ENCODE measurements at places on chromosomes 4 and X. TPM values are rescaled to one million over a fixed set of nuclear protein-coding genes. Genes with fewer than 3 reads are reported as not detected.

DNA sequence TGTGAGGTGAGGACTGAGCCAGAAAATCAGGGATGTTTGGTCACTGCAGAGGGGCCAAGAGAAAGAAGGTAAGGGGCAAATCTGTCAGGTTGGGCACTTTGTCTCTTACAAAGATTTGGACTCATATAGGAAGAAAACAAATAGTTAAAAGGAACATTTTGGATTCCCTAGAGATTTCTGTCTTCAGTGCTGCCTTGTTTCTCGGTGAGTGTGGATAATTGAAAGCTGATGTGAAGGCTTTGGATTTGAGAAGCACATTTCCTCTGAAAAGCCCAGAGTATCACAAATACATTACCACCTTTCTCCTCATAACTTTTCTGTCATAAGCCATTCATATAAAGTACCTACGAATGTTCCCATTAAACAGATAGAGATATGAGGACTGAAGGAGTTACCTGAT lies 107.5 kb downstream of the ATG4A start:
- no peak for DNase-seq

DNA sequence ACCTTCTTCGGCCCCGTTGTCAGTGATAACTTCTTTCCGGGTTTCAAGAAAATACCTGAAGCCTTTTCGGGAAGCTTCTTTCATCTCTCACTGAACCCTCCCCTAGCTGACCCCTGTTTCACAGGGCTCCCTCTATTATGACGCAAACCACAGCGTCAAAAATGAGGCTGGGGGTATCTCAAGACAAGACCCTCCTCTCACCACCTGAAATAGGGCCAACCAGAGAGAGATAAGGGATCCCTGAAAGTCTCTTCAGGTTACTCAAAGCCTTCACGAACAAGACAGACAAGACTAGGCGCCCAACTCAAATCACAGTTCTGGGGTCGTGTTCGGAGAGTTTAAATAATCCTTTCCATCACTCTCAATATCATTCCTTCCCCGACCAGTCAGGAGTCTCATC lies 1.2 kb downstream of the PHF8 start:
- DNase-seq, result no peak

DNA sequence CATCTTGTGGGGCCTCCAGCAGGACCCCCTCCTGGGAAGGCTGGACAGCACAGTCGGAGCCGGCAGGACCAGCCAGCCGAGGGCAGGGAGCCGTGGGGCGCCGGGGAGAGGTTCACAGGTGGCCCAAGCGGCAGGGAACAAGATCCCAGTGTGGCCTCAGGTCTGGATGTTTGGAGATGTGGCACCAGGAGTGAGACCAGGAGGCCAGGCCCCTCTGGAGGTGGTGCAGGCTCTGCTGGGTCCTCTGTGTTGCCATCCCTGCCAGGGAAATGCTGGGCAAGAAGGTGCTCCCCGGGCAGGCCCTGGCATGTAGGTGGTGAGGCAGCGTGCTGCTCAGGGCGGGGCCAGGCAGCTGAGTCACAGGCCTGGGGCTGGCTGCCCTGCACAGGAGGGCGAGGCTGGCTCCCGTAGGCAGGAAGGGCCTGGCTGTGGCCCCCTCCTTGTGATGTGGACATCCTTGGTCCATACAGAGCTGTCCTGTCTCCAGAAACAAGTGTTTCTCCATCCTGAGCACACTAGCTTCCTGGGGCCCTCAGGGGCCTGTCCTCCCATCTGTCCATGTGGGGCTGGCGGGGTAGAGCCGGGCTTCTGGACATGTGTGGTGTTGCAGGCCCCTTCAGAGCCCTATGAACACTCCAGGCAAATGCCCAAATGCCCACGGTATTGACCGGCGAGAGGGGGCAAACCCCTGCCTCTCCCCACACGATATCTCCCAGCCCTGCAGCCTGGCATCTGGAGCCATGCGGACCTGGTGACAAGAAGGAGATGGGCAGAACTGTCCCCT lies 4.8 kb upstream of the HGFAC start:
- DNase-seq, result peak; percentile 60

The CT45A5 gene
- 0.72 TPM for total RNA-seq
